Hepatocyte (in vitro differentiated cells): ENCODE measurements at places on chromosomes 1 and 21. TPM values are rescaled to one million over a fixed set of nuclear protein-coding genes. Genes with fewer than 3 reads are reported as not detected.

- DNase-seq = peak; percentile 95
Measured at GRCh38 chr1:155688324-155689080, at the start of gene YY1AP1. Gene YY1AP1 (minus strand): TSS chr1:155688774. CDS start chr1:155680436, 8,338 bp downstream.

- peak; percentile 82 for DNase-seq
Measured at GRCh38 chr1:153922076-153922971, 448 bp downstream of the GATAD2B start.

DNA sequence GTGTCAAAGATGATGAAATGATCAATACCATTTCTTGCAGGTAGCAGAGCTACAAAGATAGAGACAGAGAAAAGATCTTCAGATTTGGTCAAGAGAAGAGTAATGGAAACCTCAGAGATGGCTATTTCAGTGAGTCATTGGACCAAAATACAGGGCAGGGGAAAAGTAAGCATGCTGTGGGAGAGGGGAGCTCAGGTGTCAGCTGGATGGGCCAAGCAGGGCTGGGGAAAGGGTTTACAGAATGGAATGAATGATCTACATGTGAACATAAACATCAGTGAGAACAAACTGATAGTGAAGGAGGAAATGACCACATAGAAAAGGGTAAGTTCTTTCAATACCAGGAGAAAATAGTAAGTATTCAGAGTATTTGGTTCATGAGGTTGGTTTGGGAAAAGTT is 61.4 kb upstream of the CNN3 start:
- no peak for DNase-seq

Gene CADM3
- 0.36 and 0.37 TPM in 2 replicates for total RNA-seq

GRCh38 chr1:228400237-228400651 is 6.4 kb downstream of the TRIM11 start:
- DNase-seq = no peak

- DNase-seq = no peak
Measured at GRCh38 chr1:55474168-55474786, 259.1 kb upstream of the USP24 start.

DNA sequence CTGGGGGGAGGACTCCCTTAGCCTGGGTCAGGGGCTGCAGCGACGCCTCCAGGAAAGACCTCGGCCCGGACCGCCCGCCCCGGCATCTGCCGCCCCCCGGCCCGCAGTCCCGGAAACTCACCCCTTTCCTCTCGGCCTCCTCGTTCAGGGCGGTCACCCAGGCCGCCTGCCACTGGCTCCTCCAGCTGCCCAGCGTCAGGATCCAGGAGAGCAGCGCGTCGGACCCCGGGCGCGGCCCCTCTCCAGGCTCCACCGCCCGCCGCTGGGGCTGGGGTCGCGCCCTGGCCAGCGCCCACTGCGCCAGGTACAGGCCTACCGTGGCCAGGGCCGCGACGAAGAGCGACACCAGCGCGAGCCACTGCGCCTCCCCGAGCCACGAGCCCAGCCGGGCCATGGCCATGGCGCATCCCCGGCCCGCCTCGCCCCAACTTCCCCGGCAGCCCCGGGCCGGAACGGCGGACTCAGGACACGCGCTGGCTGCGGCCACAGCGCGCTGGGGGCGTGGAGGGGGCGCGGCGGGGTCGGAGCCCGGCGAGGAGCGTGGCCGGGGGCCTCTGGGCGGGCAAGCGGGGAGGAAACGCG is 478 bp downstream of the C2CD2 start:
- DNase-seq = peak; percentile 42

DNA sequence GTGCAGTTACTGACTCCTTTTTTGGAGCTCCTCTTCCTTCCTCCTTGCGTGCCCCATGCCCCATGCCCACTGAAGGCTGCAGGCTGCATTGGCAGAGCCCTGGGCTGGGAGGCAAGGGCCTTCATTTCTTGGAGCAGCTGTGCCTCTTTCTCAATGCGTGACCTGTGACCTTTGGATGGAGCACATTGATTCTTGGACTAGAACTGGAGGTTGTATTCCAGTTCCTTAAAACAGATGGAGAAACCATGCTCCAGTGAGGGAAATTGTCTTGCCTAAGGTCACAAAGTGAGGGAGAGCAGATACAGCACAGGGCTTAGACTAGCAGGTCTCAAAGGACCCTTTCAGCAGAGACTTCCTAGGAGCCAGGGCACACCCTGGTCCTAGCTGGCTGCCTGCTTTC is 9.0 kb downstream of the TMEM269 start:
- no peak for DNase-seq

DNA sequence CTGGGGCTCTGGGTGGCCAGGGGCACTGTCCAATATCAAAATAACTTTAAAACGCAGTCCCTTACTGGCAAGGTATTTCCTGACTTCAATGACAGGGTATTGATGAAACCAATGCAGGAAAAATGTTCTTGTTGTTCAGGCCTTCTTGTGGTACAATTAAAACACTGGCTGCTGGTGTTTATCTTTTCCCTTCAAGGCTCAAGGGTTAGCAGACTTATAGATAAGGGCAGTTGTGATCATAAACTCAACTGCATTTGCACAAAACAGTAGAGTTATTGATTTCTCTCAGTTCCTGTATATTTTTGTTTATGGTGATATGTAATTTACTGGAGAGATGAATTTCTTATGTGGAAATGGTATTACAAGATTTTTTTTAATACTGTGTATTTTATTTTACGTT is 2.7 kb upstream of the CD84 start:
- no peak for DNase-seq

Gene LMOD1
- 8.6 and 8.7 TPM in 2 replicates for total RNA-seq

DNA sequence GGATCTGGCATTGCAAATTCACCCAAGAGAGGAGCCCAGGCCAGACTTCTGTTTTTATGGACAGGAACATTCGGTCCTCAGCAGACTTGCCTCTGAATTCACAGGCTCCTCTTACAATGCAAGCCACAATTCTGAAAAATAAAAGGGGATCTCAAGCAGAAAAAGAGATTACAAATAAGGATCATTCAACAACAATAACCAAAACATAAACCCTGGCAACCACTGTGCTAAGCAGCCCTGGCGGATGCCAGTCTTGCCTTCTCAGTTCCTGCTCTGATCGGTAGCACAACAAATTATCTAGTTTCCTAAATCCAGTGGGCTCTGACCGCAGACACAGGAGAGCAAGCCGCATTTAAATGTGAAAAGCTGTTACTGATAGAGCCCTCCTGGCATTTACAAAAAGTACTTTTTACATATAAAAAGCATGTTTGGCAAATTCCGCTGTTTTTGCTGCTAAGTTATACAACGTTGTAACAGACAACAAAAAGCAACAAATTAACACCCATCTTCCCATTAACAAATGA is 123.4 kb upstream of the FOXD3 start:
- no peak for DNase-seq

- no peak for DNase-seq
Measured at GRCh38 chr1:51686450-51686849, 69.6 kb downstream of the OSBPL9 start.

GRCh38 chr1:119550381-119550780 is 43.4 kb downstream of the HSD3B1 start:
- DNase-seq = no peak

DNA sequence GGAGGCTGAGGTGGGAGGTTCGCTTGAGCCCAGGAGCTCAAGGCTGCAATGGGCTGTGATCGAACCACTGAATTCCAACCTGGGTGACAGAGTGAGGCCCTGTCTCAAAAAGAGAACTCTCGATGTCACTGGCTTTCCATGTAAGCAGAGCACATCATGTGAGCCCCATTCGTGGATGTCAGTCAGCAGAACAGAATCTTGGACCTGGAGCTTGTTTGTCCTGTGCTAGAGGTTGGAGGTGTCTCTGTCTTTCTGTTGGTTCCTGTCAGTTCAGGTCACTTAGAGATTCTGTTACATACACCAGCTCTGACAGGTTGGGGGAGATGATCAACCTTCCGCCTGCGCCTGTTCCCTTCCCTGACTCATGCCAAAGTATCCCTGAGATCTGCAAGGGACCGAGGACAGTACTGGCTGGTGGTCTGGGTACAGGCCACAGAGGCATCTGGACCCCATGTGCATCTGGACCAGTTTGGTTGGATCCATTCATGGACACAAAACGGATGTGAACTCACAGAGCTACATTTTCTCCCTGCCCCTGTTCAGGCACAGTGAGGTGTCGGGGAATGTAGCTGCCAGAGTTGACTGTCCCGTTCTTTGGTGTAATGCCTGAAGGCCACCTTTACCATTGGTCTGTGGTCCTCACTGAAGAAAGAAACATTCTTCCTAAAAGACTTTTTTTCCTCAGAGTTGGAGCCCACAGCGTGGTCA is 10.0 kb downstream of the ARF1 start:
- no peak for DNase-seq

- DNase-seq = no peak
Measured at GRCh38 chr1:170267317-170267716, 121.6 kb downstream of the NTMT2 start.

DNA sequence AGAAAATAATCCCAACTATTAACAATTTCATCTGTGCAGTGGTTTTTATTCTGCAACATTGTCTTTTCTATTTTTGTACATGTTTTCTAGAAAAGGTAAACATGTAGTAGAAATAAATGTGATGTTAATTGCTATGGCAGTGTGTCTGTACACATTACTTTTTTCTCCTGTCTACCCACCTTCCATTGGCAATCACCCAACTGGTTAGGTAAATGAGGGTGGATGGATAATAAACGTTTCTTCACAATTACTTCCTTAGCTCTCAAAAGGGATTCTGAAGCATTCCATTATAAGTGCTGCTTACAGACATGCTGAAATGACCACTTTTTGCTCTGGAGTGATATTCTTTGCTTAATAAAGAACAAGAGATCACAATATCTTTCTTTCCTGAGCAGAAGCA is 61.4 kb downstream of the MAGI3 start:
- no peak for DNase-seq

GRCh38 chr1:180939711-180940103 is 27.0 kb downstream of the KIAA1614 start:
- no peak for DNase-seq

- DNase-seq = no peak
Measured at GRCh38 chr1:172903581-172904220, 147.0 kb downstream of the TNFSF18 start.

- peak; percentile 46 for DNase-seq
Measured at GRCh38 chr1:43349594-43350306, 9.0 kb upstream of the CDC20 start.

Gene CASQ2
- total RNA-seq = 0.08 TPM in 1 of 2 replicates, not detected in the other

DNA sequence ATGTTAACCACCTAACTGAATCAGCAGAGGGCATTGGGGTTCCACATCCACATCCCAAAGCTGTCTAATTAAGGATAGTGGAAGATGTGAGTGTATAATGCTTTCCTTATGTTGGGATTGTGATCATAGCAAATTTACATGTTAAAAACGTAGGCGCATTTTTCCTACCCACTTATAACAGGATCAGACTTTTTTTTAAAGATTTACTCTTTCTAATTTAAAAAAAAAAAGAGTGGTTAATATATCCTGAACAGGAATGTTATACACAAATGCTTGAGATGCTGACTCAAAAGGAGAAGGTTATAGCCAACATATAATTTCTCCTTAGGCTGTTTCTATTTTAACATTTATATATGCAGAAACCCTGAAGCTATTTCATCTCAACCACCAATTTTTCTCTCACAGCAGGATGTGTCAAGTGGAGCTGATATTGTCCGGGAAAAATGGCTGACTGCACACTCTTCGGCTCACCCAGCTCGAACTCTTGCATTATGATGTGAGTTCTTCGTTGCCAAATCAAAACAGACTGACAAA is 40.3 kb downstream of the RGS5 start:
- DNase-seq = no peak

GRCh38 chr1:227771771-227772170 is 36.5 kb downstream of the SNAP47 start:
- DNase-seq = no peak

DNA sequence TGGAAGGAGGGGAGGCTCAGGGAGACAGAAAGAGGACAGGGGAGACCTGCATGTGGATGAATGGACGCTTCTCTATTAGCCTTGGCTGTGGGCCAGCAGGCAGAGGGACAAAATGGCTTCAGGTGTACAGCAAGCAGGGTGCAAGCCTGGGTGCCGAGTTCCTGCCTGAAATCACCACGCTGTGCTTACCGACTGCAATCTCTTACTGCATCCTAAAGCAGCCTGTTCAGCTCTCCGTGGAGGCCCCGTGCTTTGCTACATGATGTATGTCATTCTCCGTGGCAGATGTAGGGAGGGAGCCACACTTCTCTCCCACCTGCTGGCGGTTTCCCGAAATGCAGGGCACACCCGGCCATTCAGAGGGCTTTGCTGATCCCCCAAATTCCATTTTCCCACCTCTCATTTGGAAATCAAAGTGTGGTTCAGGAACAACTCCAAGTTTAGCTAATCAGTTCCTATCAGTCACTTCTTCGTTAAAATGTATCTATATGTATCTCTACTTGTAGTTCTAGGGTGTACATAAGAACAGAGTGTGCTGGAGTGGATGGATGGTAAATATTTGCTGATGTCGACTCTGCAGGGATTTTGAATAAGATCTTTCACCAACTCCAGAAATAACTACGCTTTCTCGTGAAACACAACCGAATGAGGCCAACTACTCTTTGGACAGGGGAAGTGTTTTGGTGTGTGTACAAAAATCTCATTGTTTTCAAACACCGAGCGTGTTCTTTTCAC is 122.3 kb upstream of the BACE2 start:
- DNase-seq = peak; percentile 62

Gene CFAP74
- not detected in 2 replicates for total RNA-seq

GRCh38 chr1:16967962-16968361 is 12.5 kb downstream of the MFAP2 start:
- DNase-seq = no peak

DNA sequence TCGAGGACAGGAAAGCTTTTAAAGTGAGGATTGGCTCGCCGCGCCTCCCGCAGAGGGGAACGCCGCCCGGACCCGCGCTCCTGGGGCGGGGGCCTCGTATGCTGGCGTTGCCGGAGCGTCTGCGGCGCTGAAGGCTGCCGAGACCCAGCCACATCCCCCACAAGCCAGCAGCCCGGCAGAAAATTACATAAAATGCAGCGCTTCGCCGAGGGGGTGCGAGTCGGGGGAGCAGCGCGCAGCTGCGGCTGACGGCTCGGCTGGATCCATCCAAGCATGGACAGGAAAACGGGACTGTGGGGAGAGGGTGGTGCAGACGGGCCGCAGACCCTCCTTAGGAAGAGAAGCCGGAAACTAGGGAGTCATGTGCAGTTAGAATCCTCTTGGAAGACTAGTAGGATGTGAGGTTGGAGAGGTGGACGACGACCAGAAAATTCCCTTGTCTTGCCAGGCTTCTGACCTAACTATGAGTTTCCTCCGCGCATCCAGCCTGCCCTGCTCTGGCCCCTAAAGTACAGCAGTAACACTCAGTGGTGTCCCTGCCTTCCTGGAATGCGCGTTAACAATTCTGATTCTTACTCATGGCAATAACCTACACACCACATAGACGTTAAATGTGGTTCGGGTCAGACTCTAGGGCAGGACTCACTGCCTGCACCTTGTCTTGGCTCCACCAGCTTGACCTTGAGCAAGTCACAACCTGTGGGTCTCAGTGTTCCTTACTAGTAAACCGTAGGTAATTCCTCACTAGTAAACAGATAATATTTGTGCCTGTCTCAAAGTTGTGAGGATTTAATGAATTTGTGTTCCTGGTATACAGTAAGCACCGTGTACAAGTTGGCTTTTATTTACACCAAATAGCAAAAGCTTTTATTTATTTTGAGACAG is 953 bp upstream of the BRWD1 start:
- peak; percentile 73 for DNase-seq

GRCh38 chr1:116489231-116489697 is 81.6 kb downstream of the CD58 start:
- peak; percentile 26 for DNase-seq

GRCh38 chr21:34602061-34602460 is 12.9 kb downstream of the RCAN1 start:
- DNase-seq = no peak

GRCh38 chr1:200525090-200525987 is 95.2 kb downstream of the KIF14 start:
- no peak for DNase-seq

Gene SMPDL3B
- total RNA-seq = 17.3 and 19.6 TPM in 2 replicates

Gene CD53
- total RNA-seq = 1.4 and 2.6 TPM in 2 replicates

Gene RGS18
- total RNA-seq = 0.13 TPM in 1 of 2 replicates, not detected in the other

GRCh38 chr1:45409276-45409675 is 69.0 kb upstream of the MUTYH start:
- no peak for DNase-seq
